ENCODE measurements at places on chromosomes 7 and 10.

- no peak for DNase-seq
These were observed 8.1 kb downstream of the DNAH11 start for GRCh38 chr7:21550821-21551531.

DNA sequence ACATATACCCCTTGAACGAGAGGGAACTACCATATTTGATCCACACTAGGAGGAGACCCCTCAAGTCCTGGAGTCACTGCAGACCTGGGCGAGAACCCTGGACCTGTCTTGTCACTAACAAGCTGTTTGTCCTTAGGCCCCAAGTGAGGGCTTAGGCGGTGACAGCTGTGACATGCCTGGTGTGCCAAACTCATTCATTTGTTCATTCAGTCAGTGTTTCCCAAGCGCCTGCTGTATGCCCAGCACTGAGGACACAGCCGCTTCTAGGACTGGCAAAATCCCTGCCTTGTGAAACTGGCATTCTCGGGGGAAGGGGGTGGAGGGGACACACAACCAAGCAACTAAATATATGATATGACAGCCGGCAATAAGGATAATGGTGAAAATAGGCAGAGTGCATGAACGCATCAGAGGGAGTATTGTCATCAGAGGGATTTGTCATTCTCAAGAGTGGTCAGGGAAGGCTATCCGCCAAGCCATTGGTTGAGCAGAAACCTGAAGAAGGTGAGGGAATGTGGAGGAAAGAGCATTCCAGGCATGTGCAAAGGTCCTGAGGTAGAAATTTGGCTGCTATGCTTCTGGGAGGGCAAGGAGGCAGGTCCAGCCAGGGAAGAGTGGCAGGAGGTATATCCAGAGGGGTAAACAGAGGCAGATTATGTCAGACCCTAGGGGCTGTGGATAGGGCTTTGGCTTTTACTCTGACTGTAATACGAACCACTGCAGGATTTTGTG is 11.0 kb downstream of the SH2B2 start:
- DNase-seq = no peak

- no peak for DNase-seq
These were observed 30.5 kb downstream of the SLC18A2 start for GRCh38 chr10:117271427-117271826.

DNA sequence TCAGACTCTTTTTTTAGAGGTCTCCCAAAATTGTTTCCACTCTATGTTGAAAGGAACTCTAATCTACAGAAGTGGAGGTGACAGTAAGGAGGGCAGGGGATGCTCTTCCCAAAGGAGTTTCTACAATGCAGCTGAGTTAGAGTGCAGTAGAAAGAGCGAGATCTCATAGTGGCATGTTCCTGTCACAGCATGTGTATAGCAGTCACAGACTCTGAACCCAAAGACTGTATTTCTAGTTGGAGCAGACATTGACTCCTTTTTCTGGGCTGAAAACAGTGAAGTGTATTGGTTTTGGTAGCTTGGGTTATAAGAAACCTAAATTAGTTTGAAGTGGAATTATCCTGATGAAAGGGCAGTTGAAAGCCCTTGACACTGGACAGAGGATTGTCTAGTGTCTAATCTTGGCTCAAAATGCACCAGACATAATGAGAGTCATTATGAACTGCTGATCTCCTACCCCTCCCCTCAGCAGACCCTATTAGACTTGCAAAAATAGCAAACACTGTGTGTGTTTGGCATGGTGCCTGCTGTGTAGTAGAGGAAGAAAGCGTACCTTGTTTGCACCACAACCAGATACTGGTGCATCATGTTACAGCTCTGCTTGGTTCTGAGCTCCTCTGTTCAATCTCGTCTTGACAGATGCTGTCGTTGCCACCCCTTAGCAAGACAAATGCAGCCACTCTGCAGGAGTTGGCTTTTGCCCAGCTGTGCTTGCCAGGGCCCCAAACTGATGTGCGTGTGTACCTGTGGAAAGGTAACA is 336.0 kb downstream of the AUTS2 start:
- no peak for DNase-seq

GRCh38 chr10:72089618-72090017 is 1.3 kb upstream of the SPOCK2 start:
- no peak for DNase-seq

DNA sequence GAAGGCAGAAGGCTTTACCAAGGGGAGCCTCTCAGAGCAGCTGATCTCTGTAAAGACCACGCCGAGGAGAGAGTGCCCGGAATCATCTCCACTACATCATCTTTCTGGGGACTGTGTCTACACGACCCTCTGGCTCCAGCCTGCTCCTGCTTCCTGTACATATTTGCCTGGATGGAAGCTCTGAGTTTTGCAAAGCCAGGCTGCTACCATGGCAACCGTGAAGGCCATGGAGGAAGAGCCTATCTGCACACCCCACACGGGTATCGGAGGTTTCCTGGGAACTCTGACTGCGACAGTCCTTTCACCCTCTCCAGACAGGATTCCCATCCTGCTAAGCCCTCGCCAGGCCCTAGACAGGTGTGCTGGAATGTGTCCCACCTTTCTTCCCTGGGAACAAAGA is 83.4 kb upstream of the TNRC18 start:
- no peak for DNase-seq

DNA sequence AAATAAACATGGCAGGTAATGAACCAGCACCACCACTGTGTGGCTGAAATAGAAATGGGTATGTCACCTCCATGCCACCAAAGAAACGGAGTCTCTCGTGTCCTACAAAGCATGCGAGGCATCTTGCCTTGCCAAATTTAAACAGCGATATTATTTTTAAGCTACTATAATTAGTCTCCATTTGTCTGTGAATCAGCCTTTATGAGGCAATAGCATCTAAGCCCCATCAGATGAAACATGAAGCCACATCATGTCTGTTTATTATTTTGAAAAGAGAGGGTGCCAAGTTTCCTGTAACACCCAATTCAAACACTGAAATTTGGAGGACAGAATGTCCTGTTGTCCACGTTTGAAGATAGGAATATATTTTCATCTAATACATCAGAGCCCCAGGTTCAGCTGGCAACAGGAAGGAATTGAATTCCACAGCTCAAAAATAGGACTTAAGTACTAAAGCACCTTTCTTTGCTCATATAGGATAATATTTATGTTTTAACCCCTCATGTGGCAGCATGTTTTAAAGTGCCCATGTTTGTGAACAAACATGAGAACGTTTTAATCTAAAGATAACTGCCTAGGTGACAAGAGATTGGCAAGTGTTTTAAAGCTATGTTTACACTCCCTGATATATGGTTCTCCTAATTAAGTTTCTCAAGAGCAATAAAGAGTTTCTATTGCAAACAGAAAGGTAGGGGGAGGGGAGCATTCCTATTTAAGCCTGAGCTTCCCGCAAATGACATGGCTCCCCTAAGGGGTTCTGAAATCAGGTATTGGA is 86.8 kb downstream of the SORBS1 start:
- DNase-seq = no peak

DNA sequence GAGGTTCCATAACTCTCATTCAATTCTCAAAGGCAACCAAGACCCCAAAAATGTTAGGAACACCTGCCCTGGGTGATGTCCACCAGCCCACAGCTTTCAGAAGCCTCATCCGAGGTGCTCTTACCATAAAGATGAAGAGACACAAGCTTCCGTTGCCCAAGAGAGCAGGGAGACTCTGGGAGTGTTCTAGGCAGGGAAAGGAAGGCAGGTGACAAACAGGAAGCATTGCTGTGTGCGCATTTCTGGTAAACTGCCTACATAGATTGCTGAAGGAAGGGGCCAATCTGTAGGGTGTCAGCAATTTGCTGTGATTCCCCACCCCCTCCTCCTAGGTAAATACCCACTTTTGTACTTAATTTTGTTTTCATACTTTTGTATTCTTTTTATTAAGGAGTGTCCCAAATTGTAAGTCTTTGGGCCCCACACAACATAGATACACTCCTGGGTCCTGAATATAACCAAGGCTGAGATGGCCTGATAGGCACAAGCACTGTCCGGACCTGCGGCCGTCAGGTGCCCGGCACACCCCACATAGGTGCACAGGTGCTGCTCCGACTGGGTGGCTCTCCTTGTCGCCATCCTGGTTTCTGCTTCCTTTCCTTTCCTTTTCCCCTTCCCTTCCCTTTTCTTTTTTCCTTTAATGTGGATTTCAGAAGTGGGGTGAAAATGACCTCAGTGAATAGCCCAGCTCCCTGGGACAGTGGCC is 51.4 kb upstream of the SMNDC1 start:
- no peak for DNase-seq

- no peak for DNase-seq
These were observed 131.2 kb upstream of the UNC5B start for GRCh38 chr10:71081229-71081560.

GRCh38 chr10:85447690-85448089 is 918.9 kb downstream of the GRID1 start:
- DNase-seq = no peak

DNA sequence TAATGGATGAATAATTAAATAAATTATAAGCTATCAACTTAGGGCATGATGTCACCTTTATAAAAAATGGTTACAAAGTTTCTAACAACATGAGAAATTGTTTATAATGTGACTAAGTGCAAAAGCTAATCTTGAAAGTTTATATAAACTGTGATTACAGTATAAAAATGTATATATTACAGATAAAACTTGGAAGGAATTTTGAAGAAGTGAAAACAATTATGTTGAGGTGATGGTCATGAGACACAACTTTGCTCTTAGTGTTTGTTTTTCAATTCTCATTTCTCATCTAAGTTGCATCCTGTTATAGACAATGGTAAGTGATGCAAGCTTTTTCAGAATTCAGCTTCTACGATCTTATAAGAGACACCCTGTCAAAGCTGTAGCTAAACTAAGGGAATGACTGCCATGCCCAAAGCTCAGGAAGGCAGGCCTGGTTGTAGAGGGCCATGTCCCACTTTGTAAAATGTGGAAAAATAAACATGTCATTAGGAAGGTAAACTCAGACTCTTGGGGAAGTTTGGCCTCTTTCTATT is 23.9 kb downstream of the MACC1 start:
- no peak for DNase-seq

DNA sequence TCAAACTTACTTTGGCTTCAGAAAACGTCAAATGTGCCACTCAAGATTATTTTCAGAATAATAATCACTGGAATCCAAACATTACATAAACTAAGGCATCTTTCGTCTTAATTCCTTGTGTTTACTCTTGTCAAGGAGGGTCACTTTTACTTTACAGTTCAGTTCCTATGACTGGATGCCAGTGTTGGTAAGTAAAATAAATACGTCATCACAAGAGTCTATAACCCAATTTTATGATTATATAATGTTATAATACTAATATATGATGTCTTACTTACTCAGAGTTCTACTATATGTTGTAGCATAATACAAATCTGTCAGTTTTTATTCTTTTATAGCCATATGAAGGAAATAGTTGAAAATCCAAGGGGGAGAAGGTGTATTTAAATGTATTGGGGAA is 123.8 kb downstream of the GPR85 start:
- no peak for DNase-seq

DNA sequence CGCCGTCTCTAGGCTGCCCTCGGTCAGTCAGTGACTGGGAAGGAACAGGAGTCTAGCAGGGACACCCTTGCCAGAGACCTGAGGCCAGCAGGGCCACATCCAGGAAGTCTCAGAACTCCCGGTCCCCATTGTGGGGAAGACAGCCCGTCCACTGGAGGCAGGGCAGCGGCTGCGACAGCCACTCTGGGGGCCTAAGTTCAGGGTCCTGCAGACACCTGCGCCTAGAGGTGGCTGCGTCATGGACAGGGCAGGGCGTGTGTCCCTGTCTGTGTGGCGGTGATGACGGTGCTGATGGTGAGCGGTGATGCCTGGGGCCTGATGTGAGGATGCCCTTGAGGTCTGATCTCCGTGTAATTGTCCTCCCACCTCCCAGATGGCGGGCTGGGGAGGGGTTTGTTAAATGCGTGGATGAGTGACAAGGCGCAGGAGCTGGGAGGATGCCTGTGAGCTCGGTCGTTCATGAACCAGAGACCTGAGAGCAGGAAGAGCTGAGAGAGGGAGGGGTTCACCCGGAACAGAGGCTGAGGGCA is 537.9 kb upstream of the FOXK1 start:
- DNase-seq = no peak

GRCh38 chr10:24958721-24959381 is 6.4 kb upstream of the PRTFDC1 start:
- DNase-seq = no peak

DNA sequence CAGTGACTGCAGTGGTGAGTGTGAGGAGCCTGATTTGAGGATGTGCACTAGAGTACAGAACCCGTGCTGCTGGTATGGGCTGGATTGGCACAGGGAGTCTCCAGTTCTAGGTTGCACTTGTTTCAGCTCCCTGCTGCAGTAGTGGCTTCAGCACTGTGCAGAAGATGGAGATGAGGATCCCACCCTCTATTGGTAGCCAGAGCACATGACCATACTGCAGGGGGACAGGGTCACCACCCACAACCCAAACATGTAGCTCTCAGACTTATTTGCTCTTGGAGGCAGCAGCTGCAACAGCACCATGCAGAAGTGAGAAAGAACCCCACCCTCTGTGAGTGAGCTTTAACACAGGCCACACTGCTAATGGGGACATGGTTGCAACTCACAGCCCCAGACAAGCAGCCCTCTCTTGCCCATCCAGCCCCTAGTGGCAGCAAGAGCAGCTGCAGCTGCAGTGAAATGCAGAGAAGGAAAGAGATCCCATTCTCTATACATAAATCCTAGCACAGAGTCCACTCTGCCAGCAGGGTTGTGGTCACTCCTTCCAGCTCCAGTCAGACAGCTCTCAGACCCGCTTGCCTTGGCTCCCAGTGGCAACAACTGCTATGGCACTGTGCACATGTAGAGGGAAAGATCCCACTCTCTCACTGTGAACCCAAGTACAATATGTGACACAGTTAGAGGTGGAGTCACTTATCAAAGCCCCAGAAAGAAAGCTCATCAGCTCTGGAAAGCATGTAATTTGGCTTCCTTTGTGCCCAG is 51.4 kb upstream of the SCIN start:
- DNase-seq = no peak

DNA sequence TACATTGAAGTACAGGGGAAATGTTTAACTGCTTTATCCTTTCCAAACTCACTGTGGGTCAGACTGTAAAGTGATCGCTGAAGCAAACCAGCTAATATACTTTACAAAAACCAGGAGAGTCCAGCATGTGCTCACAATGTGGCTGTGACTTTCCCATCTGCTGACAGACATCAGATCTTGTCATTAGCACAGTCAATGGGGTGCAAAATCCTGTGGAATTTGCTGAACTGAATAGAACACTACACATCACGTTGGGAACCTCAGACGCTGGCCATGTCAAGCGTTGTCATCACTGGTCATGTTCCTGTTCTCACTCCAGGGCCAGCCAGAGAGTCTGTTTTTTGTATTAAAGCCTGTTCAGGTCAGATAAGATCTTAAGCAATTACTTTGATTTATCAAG is 83.4 kb downstream of the AGMO start:
- no peak for DNase-seq

- no peak for DNase-seq
These were observed 16.4 kb upstream of the ABCA13 start for GRCh38 chr7:48154792-48155413.

Measured in GM04504 (cell line).